Hematopoietic multipotent progenitor cell (in vitro differentiated cells): ENCODE measurements at places on chromosomes 3 and 15.
A peak's percentile ranks its signal among the peaks of the same experiment; 100 is the strongest.

DNA sequence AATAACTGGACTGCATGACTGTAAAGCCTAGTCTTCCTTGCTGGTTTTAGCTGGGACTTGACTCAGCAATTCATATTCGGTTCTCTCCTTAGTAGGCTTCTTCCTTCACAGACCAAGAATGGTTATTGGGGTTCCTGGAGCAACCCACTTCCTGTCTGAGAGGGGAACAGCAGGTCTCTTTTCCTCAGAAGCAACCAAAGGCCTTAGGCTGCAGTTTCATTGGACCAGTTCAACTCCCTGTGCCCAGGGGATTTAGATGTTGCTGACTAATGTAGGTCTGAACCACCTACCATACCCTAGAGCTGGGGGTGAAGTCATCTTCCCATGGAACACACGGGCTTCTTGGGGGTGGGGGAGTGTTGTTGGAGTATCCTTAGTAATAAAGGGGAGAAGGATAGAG is 84.0 kb upstream of the SKOR1 start:
- no peak for DNase-seq

DNA sequence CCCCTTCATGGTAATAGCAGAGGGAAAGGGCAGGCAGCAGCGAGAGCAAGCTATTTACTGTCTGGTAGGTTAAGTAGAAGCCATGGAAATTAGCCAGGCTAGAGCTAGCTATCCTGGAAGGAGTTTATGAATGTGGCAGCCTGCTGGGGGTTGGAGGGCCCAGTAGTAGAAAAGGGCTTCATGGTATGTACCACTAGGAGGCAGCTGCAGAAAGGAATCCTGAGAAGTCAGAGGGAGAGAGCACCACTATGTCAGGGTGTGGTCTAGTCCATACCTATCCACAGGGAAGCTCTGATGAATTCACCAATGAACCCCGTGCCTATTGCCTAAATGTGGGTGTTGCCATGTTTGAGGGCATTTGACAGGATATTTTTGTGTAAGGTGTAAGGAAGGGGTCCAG is 55.0 kb downstream of the PLAAT1 start:
- no peak for DNase-seq

DNA sequence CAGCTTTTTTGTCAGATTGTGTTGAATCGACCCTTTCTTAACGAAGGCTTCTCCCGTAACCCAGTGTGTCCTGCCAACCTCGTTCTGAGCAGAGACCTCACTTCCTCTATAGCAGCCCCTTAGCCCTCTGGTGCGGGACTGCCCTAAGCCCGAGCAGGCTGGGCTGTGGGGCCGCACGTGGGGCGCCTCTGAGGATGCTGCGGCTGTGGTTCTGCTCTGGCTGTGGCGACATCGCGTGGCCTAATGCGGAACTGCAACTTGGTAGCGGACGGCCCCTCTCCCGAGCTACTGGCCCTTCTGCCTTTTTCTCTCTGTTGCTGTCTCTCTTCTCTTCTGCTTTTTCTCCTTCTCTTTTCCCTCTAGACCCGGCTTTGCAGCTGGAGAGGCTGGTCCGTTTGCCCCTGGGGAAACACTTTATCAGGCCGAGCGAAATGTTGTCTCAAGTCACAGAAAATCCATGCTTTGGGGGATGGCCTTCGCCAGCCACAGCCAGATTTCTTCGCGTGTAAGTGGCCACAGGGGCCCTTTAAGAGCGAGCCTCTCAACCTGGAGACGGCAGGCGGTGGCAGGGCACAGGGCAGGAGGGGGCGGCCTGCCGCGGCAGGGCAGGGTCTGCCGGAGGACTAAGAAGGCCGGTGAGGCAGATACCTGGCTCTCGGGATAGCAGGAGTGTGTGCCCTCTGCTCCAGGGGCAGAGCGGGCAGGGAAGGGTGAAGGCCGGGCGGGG is 19.4 kb upstream of the KIF23 start:
- DNase-seq, result peak; percentile 82

DNA sequence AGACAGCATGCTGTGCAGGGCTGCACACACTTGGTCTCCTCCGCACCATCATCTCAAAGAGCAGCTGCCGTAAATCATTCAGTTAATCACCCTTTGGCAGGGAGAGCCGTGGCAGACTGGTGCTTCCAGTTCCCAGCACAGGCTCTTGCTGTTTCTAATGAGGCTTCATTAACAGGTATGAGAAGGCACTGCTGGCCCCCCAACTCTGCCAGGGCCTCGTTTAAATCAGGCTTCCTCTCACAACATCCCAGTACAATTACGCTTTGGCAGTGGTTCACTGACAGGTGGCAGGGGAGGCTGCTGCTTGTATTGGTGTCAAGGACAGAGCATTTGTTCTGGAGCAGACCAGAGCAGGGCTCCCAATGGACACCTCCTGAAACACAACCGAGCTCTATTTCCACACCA is 77.1 kb downstream of the BFSP2 start:
- no peak for DNase-seq

DNA sequence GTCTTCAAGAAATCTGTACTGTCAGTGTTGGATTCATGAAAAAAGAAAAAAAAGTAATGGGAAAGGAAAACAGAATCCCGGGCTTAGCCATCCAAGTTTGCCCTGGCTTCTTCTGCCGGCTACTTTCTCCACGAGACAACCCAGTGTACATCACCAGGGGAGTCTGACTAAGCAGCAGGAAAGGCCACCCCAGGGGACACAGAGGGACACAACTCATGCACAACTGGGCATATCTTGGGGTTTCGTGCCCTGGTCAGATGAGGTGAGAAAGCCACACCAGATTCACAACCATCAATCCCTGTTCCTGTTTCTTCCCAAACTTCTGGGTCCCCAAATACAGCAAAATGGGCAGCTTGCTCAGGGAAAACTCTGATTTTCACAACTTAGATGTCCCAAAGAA is 33.2 kb downstream of the ADAMTS17 start:
- DNase-seq, result no peak

- no peak for DNase-seq
Observed at GRCh38 chr3:36496684-36497633, 116.7 kb downstream of the STAC start.

GRCh38 chr15:80932513-80932815 is 57.2 kb downstream of the MESD start:
- DNase-seq, result no peak

DNA sequence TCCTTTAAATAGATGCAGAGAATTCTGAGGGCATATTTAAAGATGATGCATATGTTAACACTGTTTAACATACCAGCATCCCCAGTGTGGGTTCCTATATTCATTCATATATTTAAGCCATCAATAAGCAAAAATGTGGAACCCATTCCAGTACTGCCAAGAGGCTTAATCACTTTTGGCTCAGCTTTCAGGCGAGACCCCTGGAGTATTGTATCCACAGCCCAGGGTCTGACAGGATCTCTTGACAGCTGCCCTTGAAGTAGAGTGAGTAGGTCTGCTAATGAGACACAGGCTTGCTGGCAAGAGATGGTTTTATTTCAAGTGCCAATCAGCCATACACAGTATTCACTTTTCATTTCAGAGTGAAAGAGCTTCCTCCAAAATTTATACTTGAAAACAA is 367.3 kb downstream of the OCA2 start:
- no peak for DNase-seq

- no peak for DNase-seq
Observed at GRCh38 chr3:149535333-149535685, 60.8 kb downstream of the TM4SF4 start.

- no peak for DNase-seq
Observed at GRCh38 chr15:40081691-40082194, 26.9 kb downstream of the BMF start.

GRCh38 chr3:113214917-113215595 is 3.7 kb downstream of the BOC start:
- DNase-seq, result no peak

DNA sequence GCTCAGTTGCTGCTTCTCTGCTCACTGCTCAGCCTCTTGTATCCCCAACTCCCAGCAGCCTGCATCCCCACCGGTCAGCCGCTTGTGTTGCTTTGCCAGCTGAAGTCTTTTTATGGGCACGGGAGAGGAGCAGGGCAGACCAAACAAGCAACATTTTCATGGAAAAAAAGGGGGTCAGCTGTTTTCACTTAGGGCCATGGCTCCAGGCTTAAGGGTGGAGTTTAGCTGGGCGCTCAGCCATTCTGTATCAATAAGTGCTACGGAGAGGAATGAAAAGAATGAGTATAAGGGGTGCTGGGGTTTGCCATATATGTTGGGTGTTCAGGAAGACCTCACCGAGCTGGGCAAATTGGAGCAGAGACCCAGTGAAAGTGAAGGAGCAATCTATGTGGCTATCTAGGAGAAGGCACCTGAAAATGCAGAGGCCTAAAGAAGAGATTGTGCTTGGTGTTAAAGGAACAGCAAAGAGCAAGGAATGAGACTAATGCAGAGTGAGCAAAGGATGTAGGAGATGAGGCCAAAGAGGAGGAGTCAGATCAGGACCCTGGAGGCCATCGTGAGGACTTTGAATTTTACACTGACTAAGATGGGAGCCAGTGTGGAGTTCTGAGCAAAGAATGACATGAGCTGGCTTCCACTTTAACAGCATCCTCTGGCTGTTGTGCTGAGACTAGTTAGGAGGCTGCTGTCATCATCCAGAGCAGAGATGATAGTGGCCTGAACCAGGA is 16.6 kb upstream of the IREB2 start:
- no peak for DNase-seq

GRCh38 chr3:22360970-22361369 is 610.0 kb upstream of the ZNF385D start:
- DNase-seq, result no peak

- no peak for DNase-seq
Observed at GRCh38 chr3:44870375-44871061, 3.9 kb upstream of the TGM4 start.

GRCh38 chr15:57732526-57733331 is 26.2 kb downstream of the POLR2M start:
- peak; percentile 9 for DNase-seq

- no peak for DNase-seq
Observed at GRCh38 chr15:44099671-44100070, 95.4 kb downstream of the FRMD5 start.

DNA sequence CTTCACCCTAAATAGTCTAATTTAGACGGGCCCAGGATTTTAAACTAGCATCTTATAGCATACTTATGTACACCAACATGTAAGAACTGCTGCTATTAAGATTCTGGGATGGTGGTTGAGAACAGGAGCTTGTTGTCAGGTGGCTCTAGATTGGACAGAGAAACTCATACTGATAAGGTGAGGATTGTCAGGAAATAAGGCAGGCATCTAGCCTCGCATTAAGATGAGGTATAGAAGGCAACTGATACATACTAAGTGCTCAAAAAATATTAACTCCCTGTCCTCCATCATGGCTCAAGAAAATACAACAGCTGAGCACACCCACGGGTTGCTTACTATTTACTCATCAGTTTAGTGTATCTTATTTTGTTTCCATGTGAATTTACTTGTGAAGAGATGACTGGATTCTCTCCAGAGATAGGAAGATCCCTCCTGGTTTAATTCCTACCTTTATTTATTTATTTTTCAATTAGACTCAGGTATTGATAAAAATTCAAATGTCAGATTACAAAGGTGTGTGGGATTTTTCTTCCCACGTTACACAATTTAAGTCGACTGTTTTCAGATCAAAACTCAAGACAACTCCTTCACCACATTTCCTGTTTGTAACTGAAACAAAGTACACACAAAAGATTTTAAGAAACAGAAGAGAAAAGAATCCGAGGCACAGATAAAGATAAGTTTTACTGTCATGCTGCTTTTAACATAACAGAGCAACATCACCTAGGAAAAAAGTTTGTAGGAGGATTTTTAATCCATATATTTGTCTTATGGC is at the start of gene TRAT1:
TSS of gene TRAT1 (plus strand) at position 664 of the 775 bp plus-strand sequence. CDS start 142 bp downstream, outside the sequence.
- DNase-seq, result no peak

DNA sequence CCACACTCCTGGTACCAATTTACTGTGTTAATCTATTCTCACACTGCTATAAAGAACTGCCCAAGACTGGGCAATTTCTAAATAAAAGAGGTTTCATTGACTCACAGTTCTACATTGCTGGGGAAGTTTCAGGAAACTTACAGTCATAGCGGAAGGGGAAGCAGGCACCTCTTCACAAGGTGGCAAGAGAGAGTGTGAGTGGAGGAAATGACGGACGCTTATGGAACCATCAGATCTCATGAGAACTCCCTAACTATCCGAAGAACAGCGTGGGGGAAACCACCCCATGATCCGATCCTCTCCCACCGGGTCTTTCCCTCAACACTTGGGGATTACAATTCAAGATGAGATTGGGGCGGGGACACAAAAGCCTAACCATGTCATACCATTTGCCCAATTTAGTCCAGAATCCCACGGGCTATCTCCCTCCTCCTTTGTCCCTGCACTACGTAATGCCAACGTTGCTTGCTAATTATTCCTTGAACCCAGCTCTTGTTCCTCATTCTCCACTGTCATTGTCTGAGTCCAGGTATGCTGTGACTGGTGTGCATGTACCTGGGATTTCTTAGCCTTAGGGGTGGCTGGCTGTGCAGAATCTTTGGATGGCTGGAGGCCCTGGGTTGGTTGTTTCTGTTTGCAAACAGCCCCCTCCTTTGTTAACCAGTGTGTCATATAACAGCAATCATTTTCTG is 3.4 kb downstream of the PIGZ start:
- DNase-seq, result no peak

GRCh38 chr15:92653366-92653765 is 2.2 kb downstream of the FAM174B start:
- no peak for DNase-seq

GRCh38 chr3:67937498-67938118 is 283.2 kb upstream of the SUCLG2 start:
- no peak for DNase-seq

DNA sequence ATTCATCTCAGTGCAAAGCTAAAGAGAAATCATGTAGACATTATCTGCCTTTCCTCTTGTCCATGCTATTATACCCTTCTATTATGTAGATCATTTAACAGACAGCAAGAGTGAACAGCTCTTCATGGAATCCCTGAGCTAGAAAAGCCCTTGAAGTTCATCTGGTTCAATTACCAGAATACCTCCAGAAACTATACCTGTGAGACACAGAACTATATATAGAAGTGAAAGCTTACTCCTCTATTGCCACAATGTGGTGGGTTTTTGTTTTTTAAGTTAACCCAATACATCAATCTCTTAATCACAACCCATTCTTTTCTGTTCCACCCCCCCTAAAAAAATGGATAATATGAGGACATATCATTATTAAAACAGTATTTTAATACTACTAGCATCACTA is 347.7 kb downstream of the PLCL2 start:
- DNase-seq, result no peak

DNA sequence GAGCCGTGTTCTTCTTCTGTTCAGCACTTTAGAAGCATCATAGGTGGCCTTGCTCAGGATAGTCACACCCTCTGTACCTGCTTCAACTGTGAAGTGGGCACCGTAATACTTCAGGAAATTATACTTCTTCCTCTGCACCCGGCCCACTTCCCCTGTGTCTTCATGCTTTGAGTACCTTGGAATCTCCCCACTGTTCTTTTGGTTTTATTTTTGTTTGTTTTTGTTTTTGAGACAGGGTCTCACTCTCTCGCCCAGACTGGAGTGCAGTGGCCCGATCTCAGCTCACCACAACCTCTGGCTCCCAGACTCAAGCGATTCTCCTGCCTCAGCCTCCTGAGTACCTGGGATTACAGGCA is 1.7 kb downstream of the P2RY14 start:
- DNase-seq, result peak; percentile 35

DNA sequence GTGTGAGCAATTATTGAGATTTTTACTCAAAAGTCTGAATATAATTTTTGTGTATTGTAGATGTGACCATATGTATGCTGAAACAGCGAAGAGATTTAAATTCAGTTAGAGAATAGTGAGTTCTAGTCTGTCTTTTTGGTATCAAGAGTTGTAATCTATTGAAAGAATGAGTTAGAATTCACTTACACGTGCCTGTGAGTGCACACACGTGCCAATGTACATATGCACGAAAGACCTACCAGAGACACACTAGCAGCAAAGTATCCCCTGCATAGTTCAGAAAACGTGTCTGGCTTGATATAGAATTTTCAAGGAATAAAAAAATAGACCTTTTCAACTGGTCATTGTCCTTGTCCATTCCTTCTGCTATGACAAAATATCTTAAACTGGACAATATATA is 64.8 kb upstream of the BHLHE40 start:
- no peak for DNase-seq
